ENCODE measurements at places on chromosomes 6 and 20. TPM values are rescaled to one million over a fixed set of nuclear protein-coding genes. Genes with fewer than 3 reads are reported as not detected.

DNA sequence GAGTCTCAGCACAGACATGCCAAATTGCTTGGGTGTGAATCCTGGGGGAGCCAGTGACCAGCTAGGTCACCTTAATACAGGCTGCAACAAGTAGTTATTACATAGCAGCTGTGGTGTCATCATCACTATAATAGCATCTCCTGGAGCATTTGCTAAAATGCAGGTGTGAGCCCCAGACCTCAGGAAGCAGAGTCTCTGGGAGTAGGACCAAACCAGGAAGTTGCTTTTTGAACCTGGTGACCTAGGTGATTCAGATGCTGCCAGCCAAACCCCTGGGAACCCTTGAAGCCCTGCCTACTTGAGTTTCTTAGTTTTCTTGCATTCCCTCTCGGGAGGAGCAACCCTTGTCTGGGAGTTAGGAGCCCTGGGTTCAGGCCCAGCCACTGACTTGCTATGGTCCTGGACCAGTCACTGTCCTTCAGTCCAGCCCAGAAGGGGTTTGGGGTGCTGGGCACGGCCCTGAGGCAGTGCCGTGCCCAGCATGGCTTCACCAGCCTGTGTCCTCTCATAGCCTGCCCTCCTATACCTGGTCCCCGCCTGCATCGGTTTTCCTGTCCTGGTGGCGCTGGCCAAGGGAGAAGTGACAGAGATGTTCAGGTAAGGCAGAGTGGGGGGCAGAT, 39.3 kb upstream of the ID1 start:
- peak; percentile 40 for DNase-seq
- no peaks in the 10 kb centered on the region for H3K27me3 ChIP-seq
- peak overlapping the region; percentile 76 for H3K27ac ChIP-seq
- H3K4me3 ChIP-seq: no peak overlapping the region
- H3K36me3 ChIP-seq: peaks cover 61% of the 10 kb centered on the region

GRCh38 chr20:45968081-45968671, 3.8 kb downstream of the ZNF335 start:
- no peaks in the 10 kb centered on the region for H3K27me3 ChIP-seq
- H3K4me1 ChIP-seq: peaks cover 5% of the 10 kb centered on the region
- H3K4me3 ChIP-seq: no peak overlapping the region
- no peak overlapping the region for H3K27ac ChIP-seq
- DNase-seq: no peak
- peaks cover 55% of the 10 kb centered on the region for H3K36me3 ChIP-seq

GRCh38 chr6:26412228-26412627, 10.2 kb downstream of the BTN3A1 start:
- H3K36me3 ChIP-seq: peaks cover 57% of the 10 kb centered on the region
- H3K4me1 ChIP-seq: no peaks in the 10 kb centered on the region
- no peak overlapping the region for H3K27ac ChIP-seq
- H3K27me3 ChIP-seq: no peaks in the 10 kb centered on the region
- no peak overlapping the region for H3K4me3 ChIP-seq

- no peak for DNase-seq
- H3K27ac ChIP-seq: no peak overlapping the region
- no peak overlapping the region for H3K4me3 ChIP-seq
These were observed 340.0 kb downstream of the ADGRB3 start for GRCh38 chr6:68975064-68975463.

DNA sequence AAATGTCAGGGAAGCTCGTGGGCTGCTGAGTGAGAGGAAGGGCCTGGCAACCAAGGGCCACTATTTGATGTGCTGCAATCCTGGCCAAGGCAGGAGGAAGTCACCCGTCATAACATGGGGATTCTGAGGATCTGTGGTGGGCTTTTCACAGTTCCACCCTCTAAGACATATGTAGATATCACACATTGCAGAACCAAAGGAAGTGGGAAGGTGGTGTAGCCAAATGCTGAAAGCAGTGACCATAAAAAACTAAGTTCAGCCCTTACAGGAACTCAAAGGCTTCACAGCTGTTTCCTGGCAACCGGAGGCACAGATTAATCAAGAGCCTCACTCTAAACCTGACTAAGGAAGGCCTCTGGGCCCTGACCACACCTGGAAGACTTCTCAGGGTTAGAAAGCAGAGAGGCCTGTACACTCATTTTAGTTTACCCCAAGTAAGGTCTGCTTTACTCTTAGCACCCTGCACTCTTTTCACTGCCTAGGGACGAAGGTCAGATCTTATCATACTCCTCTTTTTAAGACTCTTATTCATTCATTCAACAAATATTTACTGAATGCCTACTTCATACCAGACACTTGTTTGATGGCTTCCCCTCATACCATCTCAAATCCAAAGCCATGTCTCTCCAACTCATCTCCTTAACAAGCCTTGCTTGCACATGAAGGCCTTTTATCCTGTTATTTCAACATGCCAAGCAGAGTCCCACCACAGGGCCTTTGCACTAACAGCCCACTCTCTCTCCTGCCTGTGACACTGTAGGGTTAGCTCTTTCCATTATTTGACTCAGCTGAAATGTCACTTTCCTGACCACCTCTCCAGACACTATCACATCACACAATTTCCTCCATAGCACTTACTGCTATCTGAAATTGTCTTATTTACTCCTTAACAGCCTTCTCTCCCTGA, 2.6 kb downstream of the UBE2V1 start:
- peak; percentile 35 for DNase-seq
- no peaks in the 10 kb centered on the region for H3K27me3 ChIP-seq
- peaks cover 45% of the 10 kb centered on the region for H3K4me1 ChIP-seq
- H3K36me3 ChIP-seq: peaks cover 3% of the 10 kb centered on the region

- H3K4me3 ChIP-seq: no peak overlapping the region
- H3K4me1 ChIP-seq: no peaks in the 10 kb centered on the region
- DNase-seq: peak; percentile 9
- H3K27me3 ChIP-seq: no peaks in the 10 kb centered on the region
- no peaks in the 10 kb centered on the region for H3K36me3 ChIP-seq
- H3K27ac ChIP-seq: peak overlapping the region; percentile 43
These were observed 610.2 kb upstream of the NOX3 start for GRCh38 chr6:156065849-156066248.

DNA sequence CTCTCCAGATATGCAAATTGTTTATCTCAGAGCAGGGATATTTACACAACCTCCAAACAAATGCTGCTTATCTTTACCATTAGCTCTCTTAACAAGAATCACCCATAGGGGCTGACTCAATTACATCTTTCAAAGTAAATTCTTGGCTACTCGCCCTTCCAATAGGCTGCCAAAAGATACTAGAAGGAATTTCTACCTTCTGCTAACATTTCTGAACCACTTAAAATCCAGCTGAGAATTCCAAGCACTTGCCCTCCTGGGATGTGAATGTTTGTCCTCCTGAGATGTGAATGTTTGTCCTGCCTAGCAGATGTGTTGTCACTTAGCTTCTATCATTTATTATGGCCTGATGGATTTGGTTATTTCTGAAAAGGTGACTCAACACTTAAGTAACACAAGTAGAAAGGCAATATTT, 388.0 kb downstream of the GJA1 start:
- H3K4me3 ChIP-seq: no peak overlapping the region
- no peaks in the 10 kb centered on the region for H3K4me1 ChIP-seq
- H3K27me3 ChIP-seq: no peaks in the 10 kb centered on the region
- no peak for DNase-seq
- H3K27ac ChIP-seq: no peak overlapping the region

DNA sequence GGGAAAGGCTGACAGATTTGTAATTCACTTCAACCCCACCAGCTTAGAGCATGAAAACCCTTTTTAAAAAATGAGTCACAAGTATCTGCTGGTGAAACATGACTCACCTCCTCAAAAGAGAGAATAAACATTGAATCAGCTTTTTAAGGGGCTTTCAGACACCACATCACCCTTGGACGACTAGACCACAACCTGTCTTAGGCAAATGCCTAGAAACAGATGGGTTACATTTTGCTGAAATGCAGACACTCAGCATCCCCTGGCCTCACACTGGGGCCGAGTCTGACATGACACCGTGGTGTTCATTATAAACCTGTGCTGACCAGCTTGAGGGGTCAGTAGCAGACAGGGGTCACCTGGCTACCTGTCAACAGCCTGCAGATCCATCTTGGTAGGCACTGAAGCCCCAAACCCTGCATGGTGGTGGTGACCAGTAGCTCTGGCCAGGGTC, 175.3 kb upstream of the CST7 start:
- no peaks in the 10 kb centered on the region for H3K4me1 ChIP-seq
- no peaks in the 10 kb centered on the region for H3K36me3 ChIP-seq
- no peak overlapping the region for H3K4me3 ChIP-seq
- H3K27ac ChIP-seq: no peak overlapping the region
- DNase-seq: no peak

DNA sequence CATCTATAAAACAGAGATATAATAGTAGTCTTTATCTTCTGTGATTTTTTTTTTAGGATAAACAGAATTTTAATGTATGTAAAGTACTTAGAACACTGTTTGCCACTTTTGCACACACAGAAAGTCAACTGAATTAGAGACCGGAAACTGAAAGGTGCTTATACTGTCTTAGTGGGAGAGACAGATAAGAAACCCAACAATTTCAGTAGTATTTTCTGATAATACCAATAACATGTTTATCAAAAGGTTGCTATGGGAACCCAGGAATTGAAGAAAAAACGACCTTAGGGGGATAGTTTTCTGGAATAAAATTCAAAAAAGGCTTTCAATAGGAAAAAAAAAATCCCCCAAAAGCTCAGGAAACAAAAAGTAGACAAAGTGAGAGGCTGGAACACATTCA, 138.6 kb downstream of the BCKDHB start:
- no peaks in the 10 kb centered on the region for H3K27me3 ChIP-seq
- no peaks in the 10 kb centered on the region for H3K36me3 ChIP-seq
- no peak overlapping the region for H3K4me3 ChIP-seq
- no peaks in the 10 kb centered on the region for H3K4me1 ChIP-seq

- peak overlapping the region; percentile 90 for H3K4me3 ChIP-seq
These were observed 537 bp downstream of the PPIL4 start for GRCh38 chr6:149545258-149545753.

GRCh38 chr6:29596381-29596900, 11.5 kb downstream of the OR2H2 start:
- no peak overlapping the region for H3K4me3 ChIP-seq
- H3K4me1 ChIP-seq: no peaks in the 10 kb centered on the region
- no peaks in the 10 kb centered on the region for H3K27me3 ChIP-seq

DNA sequence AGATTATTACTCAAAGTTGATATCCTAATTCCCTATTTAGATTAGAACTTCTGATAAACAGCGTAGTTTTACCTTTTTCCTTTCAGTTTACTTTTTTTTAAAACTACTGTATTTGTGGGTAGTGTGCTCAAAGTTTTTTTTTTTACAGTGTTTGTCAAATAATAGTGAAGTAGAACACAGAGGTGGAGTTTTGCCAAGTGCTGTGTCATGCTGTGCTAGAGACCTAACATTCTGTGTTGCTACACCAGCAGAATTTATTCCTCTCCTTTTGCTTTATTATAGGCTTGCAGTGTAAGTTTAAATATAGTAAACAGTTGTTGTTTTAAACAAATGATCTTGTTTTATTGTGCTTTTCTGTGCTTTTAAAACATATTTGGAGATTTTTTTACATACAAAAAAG, 125.4 kb downstream of the HIVEP1 start:
- no peaks in the 10 kb centered on the region for H3K4me1 ChIP-seq
- no peak overlapping the region for H3K4me3 ChIP-seq
- peaks cover 35% of the 10 kb centered on the region for H3K36me3 ChIP-seq
- DNase-seq: no peak

GRCh38 chr20:45128099-45128498, 3.8 kb upstream of the WFDC12 start:
- no peaks in the 10 kb centered on the region for H3K4me1 ChIP-seq
- H3K4me3 ChIP-seq: no peak overlapping the region
- peak overlapping the region; percentile 4 for H3K27ac ChIP-seq
- peak; percentile 58 for DNase-seq
- peaks cover 14% of the 10 kb centered on the region for H3K27me3 ChIP-seq
- H3K36me3 ChIP-seq: no peaks in the 10 kb centered on the region

- H3K27ac ChIP-seq: no peak overlapping the region
- no peaks in the 10 kb centered on the region for H3K4me1 ChIP-seq
- H3K27me3 ChIP-seq: no peaks in the 10 kb centered on the region
- no peak overlapping the region for H3K4me3 ChIP-seq
These were observed 23.0 kb downstream of the PYGB start for GRCh38 chr20:25270829-25271251.

- no peak for DNase-seq
- H3K4me3 ChIP-seq: no peak overlapping the region
- H3K27ac ChIP-seq: no peak overlapping the region
- H3K27me3 ChIP-seq: no peaks in the 10 kb centered on the region
These were observed 30.5 kb downstream of the CNR1 start for GRCh38 chr6:88135578-88136114.

DNA sequence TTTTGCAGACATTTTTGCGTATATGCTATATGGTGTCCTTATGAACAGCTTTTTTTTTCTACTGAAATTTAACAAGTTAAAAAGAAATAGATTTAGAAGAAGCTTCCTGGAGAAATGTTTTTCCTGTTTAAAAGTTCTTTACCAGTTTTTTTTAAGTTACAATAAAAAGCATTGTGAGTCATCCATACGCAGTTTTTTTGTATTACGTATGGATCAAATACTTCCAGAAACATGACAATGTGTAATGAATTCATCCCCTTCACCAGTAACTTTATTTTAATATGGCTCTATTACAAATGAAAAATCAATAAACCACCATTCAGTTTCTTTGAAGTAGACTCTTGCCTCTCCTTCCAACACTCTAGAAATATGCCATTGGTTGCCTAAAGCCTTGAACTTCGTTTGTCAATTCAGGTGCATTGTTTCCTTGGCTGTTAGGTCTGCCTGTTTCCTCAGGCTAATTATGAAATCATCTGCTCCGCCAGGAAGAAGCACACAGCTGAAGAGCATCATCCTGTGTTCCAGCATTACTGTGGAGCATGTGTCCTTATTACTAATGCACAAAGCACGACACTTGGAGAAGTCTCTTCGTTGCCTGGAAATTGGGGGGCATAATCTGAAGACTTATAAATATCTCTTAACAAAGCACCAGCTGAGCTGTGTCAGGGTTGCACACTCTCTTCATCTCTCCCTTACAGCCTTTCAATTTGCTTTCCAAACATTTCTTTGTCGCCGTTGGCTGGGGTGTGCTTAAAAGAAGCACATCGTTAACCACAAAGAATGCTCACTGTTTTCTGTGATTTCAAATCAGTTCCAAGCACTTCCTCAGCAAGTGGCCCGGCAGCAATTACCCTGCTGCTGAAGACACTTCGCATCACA, 9.6 kb downstream of the MOXD1 start:
- peaks cover 3% of the 10 kb centered on the region for H3K27me3 ChIP-seq
- no peak overlapping the region for H3K27ac ChIP-seq
- H3K4me3 ChIP-seq: no peak overlapping the region
- no peaks in the 10 kb centered on the region for H3K4me1 ChIP-seq

DNA sequence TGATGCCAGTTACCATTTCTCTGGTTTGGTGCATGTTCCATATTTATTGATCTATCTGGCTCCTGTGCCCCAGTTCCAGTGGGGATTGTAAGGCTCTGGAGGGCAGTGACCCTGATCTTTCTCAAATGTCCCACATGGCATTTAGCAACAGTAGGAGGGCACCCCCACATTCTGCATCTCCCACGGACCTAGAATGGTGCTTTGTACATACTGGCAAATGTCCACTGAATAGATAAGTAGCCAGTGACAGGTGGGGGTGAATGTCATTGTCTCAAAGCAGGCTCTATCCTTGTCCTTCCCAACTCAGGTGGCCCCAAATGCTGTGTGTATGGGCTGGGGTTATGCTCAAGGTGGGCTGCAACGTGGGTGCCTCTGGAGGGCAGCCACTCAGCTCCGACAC, 84.2 kb downstream of the TMEM242 start:
- H3K27me3 ChIP-seq: peaks cover 34% of the 10 kb centered on the region
- H3K4me3 ChIP-seq: no peak overlapping the region
- H3K36me3 ChIP-seq: no peaks in the 10 kb centered on the region
- H3K4me1 ChIP-seq: peaks cover 16% of the 10 kb centered on the region

NKX2-4 gene
- polyA plus RNA-seq: not detected

RIMS4 gene
- 4.1 TPM for polyA plus RNA-seq

MRPL2 gene
- polyA plus RNA-seq: 56.1 TPM

OLIG3 gene
- polyA plus RNA-seq: not detected

CYP24A1 gene
- polyA plus RNA-seq: not detected

KHDC1 gene
- polyA plus RNA-seq: 4.2 TPM

CLIC5 gene
- 111 TPM for polyA plus RNA-seq

OXT gene
- 5.2 TPM for polyA plus RNA-seq

ISM1 gene
- polyA plus RNA-seq: 0.81 TPM
